Kidney epithelial cell (primary cell): ENCODE measurements at places on chromosomes 3 and 15.

GRCh38 chr3:45986303-45986982 is 9.2 kb downstream of the FYCO1 start:
- DNase-seq: no peak

- DNase-seq: no peak
Measured at GRCh38 chr3:99837715-99838114, 20.1 kb downstream of the CMSS1 start.

GRCh38 chr15:65845826-65846519 is 23.3 kb upstream of the RAB11A start:
- DNase-seq: no peak

GRCh38 chr3:102979682-102980354 is 545.0 kb downstream of the ZPLD1 start:
- peak; percentile 90 for DNase-seq

DNA sequence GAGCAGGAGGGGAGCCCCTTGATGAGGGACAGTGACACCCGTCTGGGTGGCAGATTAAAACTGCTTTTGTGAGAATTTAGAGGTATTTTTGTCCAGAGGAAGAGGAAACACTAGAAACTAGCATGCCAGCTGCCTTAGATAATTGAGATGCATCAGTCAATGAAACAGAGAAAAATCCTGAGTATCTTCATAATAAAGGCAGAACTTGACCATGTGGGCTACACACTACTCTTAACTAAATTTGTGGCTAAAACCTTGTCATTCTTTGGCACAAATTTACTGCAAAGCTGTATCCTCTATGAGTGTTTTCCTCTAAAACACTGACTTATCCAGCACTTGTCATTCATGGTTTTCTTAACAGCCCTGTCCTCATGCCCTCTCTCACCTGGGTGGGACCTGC is 259.7 kb upstream of the TPM1 start:
- DNase-seq: no peak

DNA sequence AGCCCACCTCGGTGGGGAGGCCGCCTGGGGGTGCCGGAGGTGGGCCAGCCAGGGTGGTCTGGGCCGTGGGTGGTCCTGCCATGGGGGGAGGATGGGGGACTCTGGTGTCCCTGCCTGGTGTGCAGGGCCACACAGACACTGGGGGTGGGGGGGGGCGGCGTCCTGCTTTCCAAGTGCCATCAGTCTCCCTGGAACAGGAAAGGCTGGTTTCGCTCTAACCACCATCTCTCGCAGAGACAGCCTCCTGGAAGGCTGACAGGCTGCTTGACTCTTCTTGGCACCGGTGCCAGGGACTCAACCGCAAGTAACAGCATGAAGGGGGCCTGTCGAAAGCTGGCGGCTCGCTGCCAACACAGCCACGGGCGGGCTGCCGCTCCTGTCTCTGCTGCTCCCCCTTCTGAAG is 40.3 kb downstream of the RGMA start:
- DNase-seq: no peak

GRCh38 chr3:129936757-129937156 is 37.8 kb upstream of the TRH start:
- peak; percentile 9 for DNase-seq
